ENCODE measurements at places on chromosomes 3 and 15.

DNA sequence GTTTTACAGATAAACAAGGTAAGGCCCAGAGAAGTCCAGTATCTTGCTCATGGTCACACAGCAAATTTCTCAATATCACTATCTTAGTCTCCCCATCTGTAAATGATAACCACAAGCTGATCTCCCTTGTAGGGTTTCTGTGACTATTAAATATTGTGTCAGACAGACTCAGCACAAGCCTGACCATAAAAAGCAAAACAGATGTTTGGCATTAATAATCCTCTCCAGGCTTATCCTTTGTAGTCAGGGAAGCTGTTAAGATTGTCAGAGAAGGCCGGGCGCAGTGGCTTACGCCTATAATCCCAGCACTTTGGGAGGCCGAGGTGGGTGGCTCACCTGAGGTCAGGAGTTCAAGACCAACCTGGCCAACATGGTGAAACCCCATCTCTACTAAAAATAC lies 173.2 kb upstream of the PRICKLE2 start:
- no peak for DNase-seq

DNA sequence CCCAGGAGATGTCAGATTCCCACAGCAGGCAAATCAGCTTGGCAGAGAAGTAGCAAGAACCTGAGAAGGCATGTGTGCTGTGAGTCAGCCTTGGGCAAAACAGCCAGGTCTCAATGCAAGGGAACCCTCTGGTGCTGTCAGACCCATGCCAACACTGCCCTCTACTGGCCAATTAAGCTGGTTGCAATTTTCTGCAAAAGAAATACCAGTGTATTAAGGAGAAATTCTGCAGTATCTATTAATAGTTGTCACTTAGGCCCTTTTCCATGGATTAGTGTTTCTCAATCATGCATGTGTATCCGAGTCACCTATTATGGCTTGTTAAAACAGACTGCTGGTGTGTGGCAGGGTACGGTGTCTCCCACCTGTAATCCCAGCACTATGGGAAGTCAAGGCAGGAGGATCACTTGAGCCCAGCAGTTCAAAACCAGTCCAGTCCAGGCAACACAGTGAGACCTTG lies 26.2 kb downstream of the MAP4 start:
- DNase-seq = peak; percentile 63

GRCh38 chr3:127418560-127419147 lies 130.8 kb upstream of the PRR20G start:
- no peak for DNase-seq

DNA sequence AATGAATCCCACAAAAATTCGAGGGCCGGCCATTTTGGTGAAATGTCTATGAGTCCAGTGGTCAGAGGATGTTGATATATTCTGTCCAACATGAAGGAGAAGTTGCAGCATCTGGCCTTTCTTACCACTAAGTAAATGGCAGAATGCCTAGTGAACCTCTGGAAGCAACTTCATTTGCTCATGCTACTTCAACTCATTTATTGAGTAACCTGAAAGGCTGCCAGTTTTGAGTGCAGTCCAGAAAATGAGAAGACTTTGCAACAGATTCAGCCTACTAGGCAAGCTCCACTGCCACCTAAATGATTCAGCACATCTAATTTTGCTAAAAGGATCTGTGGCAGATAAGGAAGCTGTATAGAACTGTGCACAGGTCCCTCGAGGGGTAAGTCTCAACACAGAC lies 265.0 kb downstream of the OPA1 start:
- DNase-seq = no peak

DNA sequence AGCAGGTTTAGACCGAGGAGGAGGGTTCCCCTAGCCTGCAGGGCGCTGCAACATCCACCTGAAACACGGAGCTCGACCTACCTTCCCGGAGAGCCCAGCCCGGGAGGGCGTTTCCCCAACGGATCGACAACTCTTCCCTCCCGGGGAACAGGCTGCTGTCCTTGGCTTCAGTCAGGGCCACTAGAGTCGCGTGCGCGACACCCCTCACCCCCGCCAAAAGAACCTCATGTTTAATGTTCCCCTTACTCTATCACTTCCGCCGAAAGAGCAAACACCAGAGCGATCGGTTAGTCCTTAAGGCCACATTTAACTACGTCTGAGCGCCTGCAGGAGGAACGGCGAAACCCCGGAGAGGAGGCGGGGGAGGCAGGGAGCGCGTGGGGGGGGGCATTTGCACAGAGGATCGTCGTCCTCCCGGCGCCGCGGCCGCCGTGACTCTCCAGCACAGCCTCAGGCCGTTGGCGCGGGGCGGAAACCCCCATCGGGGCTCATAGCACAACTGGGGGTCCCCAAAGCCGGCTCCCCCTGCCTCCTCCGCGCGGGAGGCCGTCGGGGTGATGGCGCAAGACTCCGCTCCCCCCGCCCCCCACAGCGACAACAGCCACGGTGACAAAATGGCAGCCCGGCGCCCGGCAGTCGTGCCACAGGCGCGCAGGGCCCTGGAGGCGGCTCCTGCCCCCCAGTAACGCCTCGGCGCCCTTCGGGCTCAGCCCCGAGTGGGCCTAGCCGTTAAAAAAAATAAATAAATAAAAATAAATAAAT lies 3.2 kb downstream of the ANP32A start:
- DNase-seq = peak; percentile 53

GRCh38 chr15:78243058-78243457 lies 8.7 kb upstream of the ACSBG1 start:
- DNase-seq = no peak

DNA sequence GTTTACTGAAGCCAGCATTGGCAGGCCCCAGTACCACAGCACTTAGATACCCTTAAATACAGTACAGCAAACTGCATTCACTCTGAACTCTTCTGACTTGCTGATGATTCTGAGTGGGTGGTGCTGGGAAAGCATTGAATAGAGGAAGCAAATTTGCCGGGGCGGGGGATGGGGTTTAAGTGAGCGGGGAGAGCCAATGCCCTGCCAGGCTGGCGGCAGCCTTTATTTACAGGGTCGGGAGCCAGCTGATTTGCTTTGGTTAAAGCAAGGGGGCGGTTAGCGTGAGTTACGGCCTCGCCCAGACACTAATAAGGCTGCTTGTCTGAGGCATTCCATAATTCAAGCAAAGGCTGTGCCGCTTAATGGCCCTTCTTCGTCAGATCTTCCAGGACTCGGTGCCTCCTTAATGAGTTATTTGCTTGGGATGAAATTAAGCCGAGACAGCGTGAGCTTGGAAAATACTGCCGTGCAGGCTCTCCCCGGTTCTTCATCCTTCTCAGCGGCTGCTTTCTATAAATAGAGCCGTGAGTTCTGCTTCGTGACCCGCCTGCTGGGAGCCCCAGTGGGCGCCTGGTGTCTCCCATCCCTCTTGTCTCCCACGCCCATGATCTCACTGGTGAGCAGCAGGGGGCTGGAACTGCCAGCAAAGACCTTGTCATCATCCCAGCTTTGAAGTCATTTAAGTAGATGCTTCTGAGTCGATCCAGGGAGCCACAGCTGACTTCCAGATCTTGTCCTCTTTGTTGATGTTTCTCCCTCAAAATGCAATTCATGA lies 25.8 kb downstream of the SPSB4 start:
- DNase-seq = no peak

GRCh38 chr15:48266024-48266689 lies 60.1 kb downstream of the SLC12A1 start:
- no peak for DNase-seq

GRCh38 chr15:60471314-60471713 lies 7.6 kb downstream of the ICE2 start:
- no peak for DNase-seq

DNA sequence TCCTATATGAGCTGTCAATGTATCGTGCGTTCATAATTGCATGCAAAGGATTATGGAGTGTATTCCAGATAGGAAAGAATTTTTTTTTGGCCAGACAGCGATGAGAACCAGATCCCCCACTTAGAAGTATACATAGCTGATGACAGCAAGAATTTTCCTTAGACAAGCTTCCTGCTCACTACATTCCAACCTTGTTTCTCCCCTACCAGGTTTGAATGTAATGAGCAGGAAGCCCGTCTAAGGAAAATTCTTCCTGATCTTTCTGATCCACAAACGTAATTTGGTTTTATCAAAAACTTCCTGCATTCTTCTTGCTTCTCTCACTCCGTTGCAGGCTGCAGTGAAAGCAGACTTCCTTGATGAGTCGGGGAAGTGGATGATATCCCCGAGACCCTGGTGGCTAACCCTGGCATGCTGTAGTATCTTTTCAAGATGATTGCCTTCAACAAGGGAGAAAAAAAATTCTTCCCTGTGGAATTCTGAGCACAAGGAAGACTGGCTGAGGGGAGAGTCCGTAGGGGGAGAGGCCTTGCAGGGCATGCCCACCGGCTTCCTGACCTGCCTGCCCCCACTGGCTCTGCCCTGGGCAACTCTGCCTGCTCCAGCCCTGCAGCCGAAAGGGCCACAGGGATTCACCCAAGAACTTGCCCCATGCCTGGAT lies 243.1 kb downstream of the TLE3 start:
- no peak for DNase-seq

DNA sequence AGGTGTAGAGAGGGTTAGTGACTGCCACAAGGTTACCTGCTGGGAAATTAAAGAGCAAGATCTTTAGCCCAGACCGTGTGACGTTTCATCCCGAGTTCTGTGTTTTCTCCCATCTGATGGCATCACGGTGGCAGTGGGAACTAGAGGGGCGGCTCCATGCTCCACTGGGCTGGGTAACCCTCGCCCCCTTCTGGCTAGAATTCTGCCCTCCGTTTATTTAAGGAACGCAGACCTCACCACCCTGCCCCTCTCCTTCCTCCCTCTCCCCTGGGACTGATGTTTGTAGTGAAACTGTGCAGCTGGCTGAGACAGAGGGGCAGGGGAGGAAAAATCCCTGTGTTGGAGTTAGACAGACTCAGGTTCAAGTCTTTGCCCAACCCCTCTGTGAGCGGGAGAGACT lies 65.6 kb downstream of the ITGA11 start:
- no peak for DNase-seq

DNA sequence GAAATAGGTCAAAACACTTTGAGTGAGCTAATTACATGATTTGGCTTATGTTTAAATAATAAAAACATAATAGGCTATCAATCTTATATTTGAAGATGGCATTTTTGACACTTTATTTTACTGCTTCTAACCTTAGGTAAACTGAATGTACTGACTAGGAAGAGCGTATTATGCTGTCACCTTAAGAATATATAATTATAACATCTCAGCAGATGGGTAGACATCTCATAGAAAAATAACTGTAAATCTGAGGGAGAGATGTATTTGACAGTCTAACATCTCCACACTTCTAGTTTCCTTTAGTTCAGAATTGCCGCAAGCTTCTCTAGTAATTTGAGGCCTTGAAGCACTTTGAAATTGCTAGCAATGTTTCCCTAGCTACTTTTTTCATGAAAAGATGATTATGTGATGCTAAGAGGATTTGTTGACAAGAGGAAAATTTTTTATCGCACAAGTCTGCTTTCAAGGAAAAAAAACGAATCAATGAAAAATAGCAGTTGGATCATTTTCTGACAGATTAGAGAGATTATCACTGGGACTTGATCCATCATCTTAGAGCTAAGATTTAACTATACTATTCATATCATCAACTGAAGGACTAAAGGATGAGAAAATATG lies 238.2 kb upstream of the NAALADL2 start:
- no peak for DNase-seq

DNA sequence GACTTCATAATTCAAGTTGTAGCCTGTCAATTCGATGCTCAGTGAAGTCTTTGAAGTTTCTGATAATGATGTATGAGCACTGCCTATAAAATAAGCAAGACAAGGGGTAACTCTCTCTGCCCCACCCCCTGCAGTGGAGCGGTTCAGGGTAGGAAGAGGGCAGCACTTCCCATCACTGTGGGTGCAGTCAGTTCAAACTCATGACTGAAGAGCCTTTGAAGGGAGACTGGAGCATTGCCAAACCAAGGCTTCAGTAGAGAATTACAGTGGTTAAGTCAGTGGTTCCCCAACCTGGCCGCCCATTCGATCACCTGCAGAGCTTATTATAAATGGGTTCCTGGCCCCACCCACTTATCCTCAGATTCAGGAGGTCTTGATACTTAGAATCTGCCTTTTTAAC lies 190.6 kb downstream of the SHQ1 start:
- DNase-seq = peak; percentile 13

- no peak for DNase-seq
Measured at GRCh38 chr3:138092023-138092422, 23.4 kb downstream of the DZIP1L start.

- no peak for DNase-seq
Measured at GRCh38 chr15:57522148-57522547, 69.6 kb upstream of the MYZAP start.

GRCh38 chr3:169660709-169661360 lies 2.7 kb downstream of the MECOM start:
- no peak for DNase-seq

- no peak for DNase-seq
Measured at GRCh38 chr15:60913900-60914299, 315.2 kb downstream of the RORA start.

GRCh38 chr15:41581110-41581509 lies 22.1 kb downstream of the TYRO3 start:
- no peak for DNase-seq

DNA sequence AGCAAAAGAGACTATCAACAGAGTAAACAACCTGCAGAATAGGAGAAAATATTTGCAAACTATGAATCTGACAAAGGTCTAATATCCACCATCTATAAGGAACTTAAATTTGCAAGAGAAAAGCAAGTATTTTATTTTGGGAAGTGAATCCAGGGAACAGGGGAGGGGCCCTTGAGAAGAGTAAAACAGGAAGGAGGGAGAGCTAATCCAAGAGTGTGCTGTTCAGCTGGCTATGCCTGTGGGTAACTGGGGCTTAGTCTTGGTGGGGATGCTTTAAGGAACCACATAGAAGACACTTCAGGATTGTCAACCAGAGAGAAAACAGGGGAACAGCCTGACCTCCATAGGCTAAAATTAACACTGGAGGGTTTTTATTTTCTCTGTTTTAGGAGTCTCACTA lies 3.9 kb upstream of the HHLA2 start:
- DNase-seq = no peak

DNA sequence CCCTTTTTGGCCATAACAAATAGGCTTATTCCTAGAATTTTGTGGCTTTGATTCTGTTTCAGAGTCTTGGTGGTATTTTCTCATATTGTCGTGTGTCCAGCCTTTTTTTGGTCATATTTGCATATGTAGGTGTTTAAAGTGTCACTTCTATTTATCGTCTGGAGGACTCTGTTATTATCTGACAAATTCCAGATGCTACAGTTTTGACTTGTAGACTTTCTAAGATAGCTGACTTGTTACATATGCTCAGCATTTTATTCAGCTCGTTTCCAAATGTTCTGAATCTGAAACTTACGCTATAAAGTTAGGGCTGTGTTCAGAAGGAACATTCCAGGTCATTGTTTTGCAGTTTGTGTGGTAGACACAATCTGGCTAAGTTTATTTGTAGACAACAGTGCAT lies 1.9 kb downstream of the PPP4R2 start:
- no peak for DNase-seq

GRCh38 chr3:191120447-191121298 lies 78.4 kb upstream of the OSTN start:
- no peak for DNase-seq

All from activated CD4-positive, alpha-beta T cell treated with anti-CD3 and anti-CD28 coated beads for 24 hours (primary cell).